ENCODE measurements at places on chromosomes 12 and 14.

- no peak for DNase-seq
Measured at GRCh38 chr12:122349078-122349477, 73.4 kb downstream of the CLIP1 start.

DNA sequence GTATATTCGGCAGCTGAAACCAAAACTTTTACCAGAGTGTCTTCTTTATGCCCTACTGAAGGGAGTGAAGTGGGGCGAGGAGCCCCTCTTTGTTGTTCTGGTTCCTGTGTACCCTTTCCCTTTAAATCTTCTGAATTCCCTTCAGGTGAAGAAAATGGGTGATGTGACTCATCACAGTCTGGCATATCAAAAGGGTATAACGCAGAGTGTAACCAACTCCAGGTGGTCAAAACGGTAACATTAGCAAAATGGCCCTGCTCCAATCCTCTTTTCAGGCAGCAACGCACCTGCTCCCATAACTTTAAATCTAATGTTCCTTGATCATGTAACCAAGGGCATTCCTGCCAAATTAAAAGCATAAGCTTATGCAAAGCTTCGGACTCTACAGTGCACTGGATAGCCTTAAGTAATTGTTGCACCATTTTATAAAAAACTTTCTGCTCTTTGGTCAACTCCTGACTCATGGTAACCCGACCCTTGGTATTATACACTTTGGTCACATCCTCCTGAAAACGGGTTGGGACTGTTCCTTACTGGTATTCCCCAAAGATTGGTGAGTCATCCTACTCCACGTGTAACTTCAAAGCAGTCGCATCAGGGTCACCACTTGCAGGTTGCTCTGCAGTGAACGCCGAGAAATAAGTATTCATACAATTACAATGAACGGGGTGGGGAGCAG lies 83.1 kb downstream of the KCNMB4 start:
- DNase-seq: peak; percentile 96

DNA sequence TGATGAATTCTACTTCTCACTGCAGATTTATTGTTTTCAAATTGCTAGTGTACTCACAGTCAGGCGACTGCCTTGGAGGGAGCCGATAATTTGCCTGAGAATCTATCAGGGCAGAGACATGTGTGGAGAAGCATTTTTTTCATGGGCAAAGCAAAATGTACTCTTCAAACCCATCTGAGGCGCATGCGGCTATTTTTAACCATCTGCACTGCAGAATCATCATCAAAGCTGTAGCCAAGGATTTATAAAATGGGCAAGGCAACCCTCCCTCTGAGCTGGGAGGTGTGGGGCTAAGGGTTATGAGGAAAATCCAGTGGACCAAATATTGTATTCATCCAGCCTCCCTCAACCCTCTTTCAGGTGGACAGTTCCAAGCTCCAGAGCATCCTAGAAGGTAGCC lies 37.7 kb downstream of the BEST3 start:
- DNase-seq: no peak

DNA sequence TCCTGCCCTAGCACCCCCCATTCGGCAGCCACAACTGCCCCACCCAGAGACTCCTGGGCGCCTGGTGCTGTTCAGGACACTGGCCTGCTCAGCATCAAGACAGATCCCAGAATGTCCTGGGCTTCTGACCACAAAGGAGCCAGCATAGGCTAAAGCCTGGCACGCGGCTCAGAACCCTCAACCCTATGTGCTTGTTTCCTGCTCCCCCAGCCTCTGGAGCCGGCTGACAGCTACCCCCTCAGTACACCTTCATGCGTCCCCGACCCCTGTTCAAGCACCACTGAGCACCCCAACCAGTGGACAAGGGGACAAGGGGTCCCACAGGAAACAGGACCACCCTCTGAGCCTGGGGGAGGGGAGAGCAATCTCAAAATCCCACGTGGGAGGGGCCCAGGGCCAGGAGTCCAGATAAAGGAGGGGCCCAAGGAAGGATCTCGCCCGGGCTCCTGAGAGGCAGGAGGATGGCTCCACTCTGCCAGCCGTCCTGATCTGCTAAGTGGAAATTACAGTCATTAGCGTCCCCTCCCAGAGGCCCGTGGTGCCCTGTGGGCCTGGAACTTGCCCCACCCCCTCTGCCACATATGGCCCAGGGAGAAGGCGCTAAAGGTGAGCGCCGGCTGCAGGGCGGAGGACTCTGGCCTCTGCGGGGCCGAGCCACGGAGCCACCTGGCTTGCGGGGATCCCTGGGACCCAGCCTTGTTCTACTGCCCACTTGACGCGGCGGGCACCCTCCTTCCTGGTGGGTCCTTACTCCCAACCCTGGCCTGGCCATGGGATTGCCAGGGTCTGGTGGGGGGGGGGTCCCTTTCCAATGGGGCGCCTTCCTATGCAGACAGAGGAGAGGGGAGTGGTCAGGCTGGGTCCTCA lies 27.2 kb upstream of the GPR132 start:
- peak; percentile 38 for DNase-seq

DNA sequence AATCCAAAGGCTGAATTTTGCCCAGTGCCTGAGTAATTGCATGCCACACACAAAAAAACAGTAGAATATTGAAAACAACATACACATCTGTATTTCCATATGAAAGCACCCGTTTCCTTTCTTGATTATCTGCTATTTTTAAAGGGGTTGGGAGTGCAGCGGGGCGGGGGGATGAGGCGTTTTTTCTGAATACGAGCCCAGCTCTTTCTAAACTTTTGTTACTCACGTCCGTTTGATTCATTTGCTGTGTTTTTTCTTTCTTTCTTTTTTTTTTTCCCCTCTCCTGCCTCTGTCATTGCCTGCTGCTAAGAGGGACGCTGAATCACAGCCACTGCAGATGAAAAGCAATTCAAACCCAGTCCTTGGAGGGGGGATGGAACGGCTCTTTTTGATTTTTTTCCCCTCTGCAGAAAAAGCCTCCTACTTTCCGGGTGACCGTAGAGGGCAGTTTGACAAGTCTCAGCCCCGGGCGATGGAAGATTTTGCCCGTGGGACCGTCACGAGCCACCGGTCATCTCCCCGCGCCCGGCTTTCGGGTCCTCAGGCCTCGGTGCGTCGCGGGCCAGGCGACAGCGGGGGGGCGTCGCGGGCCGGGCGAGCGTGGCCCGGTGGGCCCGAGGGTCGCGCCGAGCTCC lies 572 bp upstream of the RASSF8 start:
- DNase-seq: peak; percentile 88

GRCh38 chr14:94638339-94638738 lies 26.1 kb downstream of the SERPINA3 start:
- no peak for DNase-seq

GRCh38 chr12:74728006-74728405 lies 190.4 kb downstream of the ATXN7L3B start:
- no peak for DNase-seq

GRCh38 chr12:14367040-14367661 lies 1.7 kb downstream of the ATF7IP start:
- DNase-seq: peak; percentile 5

DNA sequence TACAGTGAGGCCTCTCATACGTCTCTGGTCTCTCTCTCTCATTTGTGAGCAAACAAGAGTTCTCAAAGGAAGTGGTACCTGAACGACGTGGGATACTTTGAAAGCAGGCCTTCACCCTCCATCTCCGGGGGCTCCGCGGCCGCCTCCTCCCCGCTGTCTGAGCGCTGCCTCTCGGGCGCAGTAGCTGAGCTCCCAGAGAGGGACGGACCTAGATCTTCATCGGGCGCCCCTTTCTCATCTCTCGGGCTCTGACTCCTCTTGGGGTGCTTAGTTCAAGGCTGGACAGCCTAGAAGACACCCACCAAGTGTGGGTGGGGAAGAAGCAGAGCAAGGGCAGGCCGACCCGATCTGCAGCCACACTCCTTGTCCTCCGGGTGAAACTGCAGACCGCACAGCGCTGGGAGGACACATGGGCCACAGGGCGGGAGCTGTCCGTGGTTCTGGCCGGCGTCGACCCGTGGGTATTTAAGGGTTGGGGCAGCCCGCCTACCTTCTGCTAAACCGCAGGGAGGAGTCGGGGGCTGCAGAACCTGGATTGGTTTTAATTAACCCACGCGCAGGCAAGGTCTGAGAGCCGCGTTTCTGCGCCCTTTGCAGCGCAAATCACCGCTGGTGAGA lies 92.7 kb downstream of the PAH start:
- DNase-seq: peak; percentile 3

- no peak for DNase-seq
Measured at GRCh38 chr12:90404071-90404470, 550.9 kb downstream of the CCER1 start.

DNA sequence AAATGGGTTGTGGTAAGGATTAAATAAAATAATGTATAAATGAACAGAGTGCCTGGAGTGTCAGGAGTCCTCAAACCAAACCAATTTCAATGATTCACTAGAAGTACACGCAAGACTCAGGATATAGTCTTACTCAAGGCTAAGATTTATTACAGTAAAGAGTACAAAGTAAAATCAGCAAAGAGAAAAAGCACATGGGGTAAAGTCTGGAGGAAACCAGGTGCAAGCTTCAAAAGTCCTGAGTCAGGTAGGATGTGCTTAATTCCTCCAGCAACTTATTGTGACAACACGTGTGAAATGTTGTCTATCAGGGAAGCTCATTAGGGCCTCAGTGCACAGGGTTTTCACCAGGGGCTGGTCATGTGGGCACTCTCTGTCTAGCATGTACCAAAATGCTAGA lies 105.8 kb upstream of the NAP1L1 start:
- DNase-seq: no peak

DNA sequence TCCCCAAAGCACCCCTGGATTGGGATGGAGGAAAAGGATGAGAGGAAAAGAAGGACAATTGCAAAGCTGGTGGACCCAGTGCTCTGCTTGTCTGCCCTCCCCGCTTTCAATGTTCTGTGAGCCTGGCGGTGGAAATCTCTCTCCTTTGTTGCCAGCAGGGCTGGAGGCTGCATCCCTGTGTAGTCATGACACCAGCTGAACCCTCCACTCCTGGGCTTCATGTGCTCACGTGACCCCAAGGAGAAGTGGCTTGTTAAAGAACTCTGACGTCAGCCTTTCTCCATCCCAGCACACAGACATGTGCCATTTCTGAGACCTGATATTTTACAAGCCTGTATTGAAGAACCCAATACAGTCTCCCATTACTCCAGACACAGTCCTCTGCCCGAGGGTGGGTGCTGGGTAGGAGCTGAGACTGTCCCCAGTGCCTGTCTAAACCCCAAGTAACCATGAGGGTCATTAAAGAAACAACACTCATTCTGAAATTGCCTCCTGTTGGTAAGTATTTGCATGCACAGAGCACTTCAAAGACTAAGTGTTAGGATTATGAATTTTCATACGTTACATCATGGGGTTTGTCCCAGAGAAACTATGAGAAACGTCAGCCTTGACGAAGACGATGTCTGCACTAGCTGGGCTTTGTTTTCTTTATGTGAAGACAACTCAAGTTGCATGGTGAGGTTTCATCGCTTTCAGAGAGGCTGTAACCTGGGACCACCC lies 21.7 kb downstream of the GALNT16 start:
- DNase-seq: no peak

DNA sequence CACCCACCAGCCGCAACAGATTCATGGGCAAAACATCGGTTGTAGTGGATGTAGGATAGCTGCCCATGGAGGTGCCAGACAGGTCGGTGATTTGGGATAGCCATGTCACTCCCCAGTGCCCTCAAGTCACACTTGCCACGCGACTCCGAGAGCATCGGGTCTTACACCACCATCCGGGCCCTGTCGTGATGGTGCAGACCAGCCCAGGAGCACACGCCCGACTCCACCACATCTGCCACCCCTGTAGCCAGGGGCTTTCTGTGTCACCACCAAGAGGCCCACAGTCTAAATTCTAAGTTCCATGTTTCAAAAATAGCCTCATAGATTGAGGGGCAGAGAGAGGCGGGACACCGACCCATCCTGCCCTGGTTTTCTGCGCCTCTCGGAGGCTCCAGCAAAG lies 18.0 kb downstream of the FOXN4 start:
- DNase-seq: no peak

DNA sequence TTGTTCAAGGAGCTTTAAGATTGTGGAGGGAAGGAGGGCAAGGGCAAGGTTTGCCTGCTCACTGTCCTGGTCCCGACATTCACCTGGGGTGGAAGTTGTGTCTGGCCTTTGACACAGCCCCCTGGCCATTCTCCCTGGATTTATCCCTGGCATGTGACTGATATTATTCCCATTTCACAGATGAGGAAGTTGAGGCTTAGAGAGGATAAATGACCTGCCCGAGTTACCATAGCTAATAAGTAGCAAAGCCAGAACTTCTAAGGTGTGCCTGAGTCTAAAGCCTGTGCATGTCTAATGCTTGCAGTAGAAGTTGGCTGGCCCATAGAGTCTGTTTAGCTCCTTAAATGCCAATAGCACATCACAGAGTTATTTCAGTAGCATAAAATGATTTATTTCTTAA lies 720 bp upstream of the FGF6 start:
- DNase-seq: no peak

- no peak for DNase-seq
Measured at GRCh38 chr14:70005281-70005805, 126.1 kb downstream of the SMOC1 start.

GRCh38 chr12:52579468-52580465 lies 6.1 kb upstream of the KRT74 start:
- no peak for DNase-seq

GRCh38 chr12:131619106-131619642 lies 91.7 kb upstream of the SFSWAP start:
- no peak for DNase-seq

- DNase-seq: peak; percentile 93
Measured at GRCh38 chr14:39432619-39433451, 602 bp upstream of the FBXO33 start.

GRCh38 chr14:78491048-78491447 lies 320.9 kb downstream of the NRXN3 start:
- DNase-seq: no peak

DNA sequence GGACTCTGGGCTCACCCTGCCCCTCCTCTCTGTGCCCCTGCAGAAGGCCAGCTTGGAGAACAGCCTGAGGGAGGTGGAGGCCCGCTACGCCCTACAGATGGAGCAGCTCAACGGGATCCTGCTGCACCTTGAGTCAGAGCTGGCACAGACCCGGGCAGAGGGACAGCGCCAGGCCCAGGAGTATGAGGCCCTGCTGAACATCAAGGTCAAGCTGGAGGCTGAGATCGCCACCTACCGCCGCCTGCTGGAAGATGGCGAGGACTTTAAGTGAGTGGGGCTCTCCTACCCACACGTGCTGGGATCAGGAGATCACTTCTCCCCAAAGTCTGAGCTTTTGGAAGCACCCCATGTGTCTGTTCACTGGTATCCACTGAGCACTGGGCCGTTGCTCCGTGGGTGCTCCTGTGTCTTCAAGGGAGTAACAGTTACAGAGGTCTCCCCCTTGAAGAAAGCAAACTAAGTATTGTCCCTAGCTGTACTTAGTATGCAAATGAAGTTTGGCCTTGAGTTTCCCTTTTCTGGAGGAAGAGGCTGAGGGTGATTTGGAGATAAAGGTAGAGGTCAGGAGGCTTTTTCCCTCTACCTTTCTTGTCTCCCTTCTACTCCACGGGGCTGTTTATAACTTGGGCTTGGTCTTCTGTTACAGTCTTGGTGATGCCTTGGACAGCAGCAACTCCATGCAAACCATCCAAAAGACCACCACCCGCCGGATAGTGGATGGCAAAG lies 3.3 kb downstream of the KRT18 start:
- peak; percentile 41 for DNase-seq
